ENCODE measurements at places on chromosomes 12 and 14.

- no peak for DNase-seq
Measured at GRCh38 chr14:103856105-103856504, 8.7 kb upstream of the PPP1R13B start.

GRCh38 chr12:120710031-120710804 lies at the start of gene UNC119B:
Gene UNC119B (plus strand): TSS chr12:120710458. CDS start chr12:120710475, 17 bp downstream.
- DNase-seq = peak; percentile 86

- no peak for DNase-seq
Measured at GRCh38 chr14:36845356-36846012, 183.8 kb downstream of the PAX9 start.

DNA sequence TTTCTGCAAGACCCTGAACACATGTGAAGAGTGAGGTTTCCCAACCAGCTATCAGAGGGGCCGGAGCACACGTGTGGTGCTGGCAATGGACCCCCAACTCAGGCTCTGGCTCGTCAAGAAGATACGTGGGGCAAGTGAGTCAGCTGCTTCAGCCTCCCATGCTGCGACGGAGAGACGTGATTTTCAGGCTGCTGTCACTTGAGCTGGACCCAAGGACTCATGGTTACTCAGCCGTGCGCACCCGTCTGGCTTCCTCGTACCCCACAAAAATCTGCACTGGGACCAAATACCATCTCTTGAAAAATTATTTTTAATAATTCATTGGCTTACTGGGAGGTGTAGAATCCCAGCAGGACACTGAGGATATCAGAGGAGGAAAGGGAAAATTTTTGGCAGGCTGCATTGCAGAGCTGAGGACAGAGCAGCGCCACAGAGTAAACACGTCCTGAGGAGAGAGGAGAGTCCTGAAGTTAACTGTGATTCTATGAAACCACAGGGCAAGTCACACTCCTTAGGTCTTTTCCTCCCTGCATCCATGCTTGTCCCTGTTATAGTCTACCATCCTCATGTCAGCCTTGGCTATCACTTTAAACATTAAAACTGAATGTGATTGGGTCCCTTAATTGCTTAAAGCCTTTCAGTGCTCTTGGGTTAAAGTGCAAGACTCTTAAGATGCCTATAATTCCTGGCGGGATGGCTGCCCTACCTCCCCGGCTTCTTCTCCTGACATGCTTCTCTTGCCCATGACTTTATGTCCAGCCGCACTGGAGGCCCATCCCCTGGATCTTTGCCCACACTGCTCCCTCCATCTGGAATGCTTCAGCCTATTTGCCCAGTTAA lies 95.3 kb upstream of the SLC35F4 start:
- DNase-seq = no peak

DNA sequence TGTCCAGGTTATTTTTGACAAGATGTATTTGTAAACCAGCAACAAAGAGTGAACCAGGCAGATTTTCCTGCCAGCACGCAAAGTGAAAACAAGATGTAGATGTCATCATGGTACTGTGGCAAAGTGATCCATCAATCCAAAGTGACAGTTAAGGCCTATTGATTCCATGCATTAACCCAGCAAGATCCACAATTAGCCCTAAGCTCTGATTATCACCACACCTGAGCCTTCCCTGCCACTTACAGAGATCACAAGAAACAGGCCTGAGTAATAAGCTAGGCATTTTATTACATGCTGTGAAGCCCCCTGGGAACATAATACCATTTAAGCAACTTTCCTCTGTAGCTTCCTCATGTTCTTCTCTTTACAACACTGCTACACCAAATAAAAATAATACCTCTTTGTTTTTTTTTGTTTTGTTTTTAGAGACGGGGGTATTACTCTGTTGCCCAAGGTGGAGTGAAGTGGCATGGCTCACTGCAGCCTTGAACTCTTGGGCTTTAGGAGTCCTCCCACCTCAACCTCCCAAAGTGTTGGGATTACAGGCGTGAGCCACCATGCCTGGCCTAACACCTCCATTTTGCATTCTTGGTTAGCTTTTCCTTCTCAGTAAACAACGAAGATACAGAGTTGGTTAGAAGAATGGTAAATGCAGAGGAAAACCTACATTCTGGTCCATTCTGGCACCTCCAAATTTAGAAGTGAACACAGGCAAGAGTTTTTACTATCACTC lies 85.5 kb downstream of the STON2 start:
- DNase-seq = no peak

Measured in BE2C (cell line).